ENCODE measurements at places on chromosomes 13 and 19. TPM values are rescaled to one million over a fixed set of nuclear protein-coding genes. Genes with fewer than 3 reads are reported as not detected.

Gene SIAH3
- total RNA-seq: 0.10 TPM

Gene IGFL1
- not detected for total RNA-seq

Gene KLHL1
- total RNA-seq: 0.34 TPM

Gene ICAM1
- 564 TPM for total RNA-seq

Measured in glomerular endothelial cell (primary cell).